Renal cortical epithelial cell (primary cell): ENCODE measurements at places on chromosomes 11 and 22.

- DNase-seq, result peak; percentile 87
Measured at GRCh38 chr11:13169709-13170108, 107.9 kb upstream of the BMAL1 start.

- DNase-seq, result no peak
Measured at GRCh38 chr11:27018902-27019529, 21.6 kb upstream of the BBOX1 start.

DNA sequence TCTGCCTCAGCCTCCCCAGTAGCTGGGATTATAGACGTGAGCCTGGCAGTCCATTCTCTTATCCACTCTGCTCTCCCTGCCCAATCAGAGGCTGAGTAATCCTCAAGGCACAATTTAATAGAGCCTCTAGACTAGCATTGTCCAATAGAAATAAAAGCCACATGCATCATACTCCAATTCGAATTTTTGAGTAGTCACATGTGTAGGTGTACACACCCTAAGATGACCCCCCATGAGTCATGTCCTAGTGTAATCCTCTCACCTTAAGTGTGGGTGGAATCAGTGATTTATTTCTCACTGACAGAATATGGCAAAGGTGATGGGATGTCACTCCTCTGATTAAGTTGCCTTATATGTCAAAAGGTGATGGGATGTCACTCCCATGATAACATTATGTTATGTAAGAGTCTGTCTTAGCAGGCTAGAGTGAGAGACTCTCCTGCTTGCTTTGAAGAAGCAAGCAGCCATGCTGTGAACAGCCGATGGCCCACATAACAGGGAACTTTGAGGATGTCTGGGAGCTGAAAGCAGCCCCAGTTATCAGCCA lies 61.3 kb downstream of the MN1 start:
- no peak for DNase-seq

DNA sequence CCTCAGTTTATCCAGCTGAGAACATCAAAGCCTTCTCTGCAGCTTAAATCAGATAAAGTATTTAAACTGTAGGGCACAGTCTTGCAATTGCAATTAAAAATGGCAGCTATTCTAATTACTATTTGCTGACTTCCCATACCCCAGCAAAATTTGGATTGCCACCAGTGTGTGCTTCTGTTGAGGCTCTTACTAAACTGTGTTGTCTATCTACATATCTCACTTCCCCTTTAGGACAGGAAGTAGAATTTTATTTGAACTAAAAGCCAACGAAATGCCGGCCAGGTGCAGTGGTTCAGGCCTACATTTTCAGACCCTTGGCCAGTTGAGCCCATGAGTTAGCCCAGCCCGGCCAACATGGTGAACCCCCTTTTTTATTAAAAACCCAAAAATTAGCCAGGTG lies 7.1 kb downstream of the SAA4 start:
- DNase-seq, result no peak

DNA sequence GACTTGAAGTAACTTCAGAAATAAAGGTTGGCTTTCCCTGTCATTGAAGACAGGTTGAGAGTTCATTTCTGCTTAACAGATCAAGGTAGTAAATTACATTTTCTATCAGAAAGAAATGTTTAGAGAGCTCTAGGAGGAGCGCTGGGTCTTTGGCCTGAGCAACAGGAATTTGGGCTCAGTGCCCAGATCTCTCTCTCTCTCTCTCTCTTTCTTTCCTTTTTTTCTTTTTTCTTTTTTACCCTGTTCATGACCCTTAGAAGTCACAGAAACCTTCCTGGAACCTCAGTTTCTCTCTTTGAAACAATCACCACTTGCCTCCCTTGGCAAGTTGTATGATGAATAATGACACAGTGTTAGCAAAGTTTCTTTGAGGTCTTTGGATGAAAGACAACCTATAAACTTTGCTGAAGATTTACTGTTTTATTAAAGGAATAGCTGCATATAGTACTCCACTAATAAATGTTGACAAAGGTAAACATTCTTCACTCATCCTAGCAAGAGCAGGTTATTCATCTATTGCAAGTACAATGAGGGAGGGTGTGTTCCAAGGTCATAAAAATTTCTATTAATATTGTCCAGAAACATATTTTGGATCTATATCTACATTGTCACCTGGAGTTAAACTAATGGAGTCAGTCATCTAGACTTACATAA lies 35.5 kb upstream of the RASSF10 start:
- peak; percentile 35 for DNase-seq

- no peak for DNase-seq
Measured at GRCh38 chr11:111795334-111795985, 29.3 kb upstream of the PPP2R1B start.

GRCh38 chr11:7514099-7514591 lies 346 bp downstream of the PPFIBP2 start:
- no peak for DNase-seq

- no peak for DNase-seq
Measured at GRCh38 chr11:36116161-36116560, 172.3 kb downstream of the LDLRAD3 start.

DNA sequence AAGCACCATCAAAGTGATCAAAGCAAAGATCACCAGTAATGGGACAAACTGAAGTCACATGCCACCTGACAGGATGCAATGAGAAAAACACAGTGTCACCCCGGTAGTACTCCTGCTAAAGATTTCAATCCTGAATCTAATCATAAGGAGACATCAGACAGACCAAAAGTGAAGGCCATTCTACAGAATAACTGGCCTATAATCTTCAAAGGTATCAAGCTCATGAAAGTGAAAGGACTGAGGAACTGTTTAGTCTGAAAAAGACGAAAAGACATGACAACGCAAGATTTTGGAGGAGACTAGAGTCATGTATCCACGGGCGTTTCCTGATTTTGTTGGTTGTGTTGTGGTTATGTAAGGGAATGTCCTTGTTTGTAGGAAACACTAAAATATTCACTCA lies 42.4 kb upstream of the TSKU start:
- DNase-seq, result no peak

DNA sequence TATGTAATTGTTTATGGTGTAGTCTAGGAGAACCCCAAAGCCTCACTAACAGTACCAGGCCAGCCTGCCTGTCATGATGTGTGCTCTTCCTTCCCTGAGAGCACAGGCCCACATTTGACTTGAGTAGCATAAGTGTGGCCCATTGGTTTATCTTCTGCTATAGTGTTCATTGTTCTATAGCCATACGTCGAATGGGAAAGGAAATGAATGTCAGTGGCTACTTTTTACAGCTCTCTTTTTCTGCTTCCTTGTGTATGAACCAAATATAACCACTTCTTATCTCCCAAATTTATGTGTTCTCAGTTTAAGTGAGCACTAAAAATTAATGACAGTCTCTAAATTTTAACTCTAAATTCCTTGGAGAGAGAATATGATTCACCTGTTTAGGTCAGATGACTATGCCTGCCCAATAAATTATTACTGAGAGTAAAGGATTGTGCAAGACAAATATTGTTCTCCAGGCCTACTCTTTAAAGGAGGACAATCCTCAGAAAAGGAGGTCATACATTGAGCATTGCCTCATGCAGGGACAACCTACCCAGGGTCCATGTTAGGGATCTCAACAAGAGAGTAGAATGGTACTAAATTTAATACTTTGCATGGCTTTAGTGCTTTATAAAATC lies 222.9 kb upstream of the ARHGAP20 start:
- peak; percentile 66 for DNase-seq

DNA sequence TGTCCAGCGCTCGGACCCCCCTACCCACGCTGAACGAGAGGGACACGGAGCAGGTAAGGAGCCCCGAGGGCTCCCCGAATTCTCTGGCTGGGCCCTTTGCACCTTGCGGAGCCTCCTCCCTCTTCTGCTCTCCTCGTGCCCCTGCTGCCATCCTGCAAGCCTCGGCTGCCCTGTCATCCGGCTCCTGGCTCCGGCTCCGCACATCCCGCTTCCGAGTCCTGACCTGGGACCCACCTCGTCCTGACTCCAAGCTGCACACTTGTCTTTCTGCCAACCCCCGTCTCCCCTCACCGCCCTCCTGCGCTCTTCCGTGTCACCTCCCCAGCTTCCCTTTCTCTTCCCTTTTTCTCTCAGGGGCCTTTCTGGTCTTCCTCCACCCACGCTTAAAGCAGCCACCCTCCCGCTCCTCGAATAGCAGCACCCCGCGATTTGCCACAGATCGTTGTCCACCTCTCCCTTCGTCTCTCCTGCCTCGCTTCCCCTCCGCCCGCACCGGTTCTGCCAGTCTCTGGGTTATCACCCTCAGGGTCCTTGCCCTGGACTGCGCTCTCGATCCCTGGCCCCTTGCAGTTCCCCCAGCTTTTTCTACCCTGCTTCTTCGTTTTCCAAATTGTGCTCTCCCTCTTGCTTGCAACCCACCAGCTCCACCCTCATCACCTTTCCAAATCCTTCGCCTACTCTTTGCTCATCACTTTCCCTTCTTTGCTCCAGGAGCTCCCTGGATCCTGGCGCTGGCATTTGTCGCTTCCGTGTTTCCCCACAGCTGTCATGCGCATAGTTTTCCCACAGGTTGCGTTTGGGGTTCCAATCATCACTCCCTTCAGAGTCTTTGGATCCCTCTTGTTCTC lies 822 bp downstream of the MARK2 start:
- DNase-seq, result no peak

DNA sequence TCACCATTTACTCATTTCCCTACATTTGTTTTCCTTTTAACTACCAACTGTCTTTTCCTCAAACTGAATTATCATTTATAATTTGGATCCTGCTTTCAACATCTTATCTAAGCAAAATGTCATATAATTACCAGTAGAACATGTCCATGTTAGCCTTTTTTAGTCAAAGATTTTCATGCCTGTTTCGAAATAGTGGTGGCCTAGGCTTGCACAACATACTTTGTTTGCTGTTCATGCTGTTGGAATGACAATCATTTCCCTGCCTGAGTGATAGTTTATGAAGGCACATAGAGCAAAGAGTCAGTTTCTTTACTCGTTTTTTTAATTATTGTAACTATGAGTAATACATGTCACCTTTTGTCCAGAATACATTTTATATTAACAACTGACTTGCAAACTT lies 144.3 kb upstream of the ANO3 start:
- peak; percentile 96 for DNase-seq

DNA sequence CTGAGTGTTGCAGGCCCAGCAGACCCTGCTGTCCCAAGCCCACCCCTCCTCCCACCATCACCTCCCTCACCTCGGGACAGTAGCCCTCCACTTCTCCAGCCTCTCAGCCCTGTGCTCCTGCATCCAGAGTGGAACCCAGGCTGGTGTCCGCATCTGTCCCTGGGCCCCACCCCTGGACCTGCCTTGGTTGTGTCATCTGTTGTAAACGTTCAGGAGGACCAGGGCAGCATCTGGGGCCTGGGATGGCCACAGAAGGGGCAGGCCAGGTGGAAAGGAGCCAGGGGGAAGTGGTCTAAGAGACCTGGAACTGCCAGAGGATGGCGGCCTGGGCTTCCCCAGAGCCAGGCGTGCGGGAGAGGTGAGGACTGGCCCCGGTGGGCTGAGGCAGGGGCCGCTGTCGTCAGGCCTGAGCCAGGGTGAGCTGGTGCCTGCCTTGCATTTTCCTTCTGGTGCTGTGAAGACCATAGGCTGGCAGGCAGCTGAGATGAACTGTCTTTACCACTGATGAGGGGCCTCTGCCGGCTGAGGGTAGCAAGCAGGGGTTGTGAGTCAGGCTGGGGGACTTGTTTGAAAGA lies 26.1 kb upstream of the MGAT3 start:
- DNase-seq, result no peak

- DNase-seq, result no peak
Measured at GRCh38 chr11:38130976-38131375, 1532.9 kb upstream of the RAG2 start.

GRCh38 chr11:14641801-14642200 lies 1.8 kb upstream of the PDE3B start:
- no peak for DNase-seq

- peak; percentile 90 for DNase-seq
Measured at GRCh38 chr11:77019976-77020595, 14.1 kb upstream of the B3GNT6 start.

GRCh38 chr11:82750643-82751139 lies 17.0 kb upstream of the FAM181B start:
- DNase-seq, result peak; percentile 70

- no peak for DNase-seq
Measured at GRCh38 chr11:8338138-8338537, 74.5 kb upstream of the LMO1 start.

DNA sequence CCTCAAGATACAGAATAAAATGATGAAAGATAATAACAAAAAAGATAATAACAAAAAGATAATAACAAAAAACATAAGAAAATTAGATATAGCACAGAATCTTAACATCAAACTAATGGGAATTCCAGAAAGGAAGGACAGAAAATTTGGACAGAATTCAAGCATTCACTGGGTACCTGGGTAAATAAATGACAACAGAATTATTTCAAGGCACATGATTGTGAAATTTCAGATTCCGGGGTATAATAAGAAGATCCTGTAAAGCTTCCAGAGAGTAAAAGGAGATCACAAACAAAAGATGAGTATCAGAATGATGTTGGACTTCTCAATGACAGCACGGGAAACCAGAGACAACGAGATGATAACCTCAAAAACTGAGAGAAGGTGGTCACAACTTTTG lies 42.1 kb upstream of the OR9Q1 start:
- peak; percentile 61 for DNase-seq

- no peak for DNase-seq
Measured at GRCh38 chr22:19766511-19767426, 6.2 kb downstream of the TBX1 start.

DNA sequence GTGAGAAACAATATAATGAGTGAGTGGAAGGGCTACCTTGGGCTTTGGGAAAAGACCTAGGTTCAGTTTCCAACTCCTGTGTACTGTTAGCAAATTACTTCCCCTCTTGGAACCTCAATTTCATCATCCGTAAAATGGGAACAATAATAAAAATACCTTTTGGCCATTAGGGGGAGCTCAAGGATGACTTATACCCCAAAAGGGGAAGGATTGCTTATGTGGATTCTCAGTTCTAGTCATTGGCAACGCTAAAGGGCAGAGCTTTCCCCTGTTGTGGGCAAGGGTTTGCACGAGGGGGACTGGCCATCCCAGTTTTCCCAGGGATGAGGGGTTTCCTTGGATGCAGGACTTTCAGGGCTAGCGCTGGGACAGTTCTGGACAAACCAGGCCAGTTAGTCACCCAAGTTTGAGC lies 3.1 kb upstream of the COMMD9 start:
- peak; percentile 36 for DNase-seq

DNA sequence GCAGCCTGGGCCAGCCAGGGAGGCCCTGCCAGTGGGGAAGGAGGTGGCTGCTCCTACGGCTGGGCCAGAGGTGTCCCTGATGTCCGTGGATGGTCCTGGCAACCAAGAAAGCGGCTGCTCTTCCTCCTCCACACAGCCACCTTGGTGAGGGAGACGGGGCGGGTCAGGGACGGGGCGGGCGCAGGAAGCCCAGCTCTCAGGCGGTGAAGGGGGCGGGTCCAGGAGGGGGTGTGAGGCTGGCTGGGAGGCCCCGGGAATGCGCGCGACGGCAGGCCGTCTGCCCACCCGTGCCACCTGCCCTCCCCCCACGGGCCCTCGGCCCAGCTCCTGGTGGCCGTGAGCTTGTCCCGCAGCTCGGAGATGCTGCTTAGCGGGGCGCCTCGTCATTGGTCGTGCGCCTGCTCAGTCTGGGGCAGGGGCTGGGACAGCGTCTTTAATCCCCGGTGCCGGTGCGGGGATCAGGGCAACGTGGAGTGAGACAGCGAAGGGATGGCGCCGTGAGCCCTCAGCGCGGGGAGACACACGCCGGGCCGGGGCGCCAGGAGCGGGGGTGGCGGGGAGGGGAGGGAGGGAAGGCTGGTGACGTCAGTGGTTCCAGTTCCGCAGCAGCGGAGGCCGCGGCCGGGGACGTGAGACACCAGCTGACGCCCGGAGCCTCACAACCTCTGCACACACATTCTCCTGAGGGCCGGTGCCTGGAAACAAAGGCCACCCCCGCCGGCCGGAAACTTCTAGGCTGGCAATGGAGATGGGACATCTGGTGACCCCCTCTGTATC lies 6.7 kb upstream of the BRSK2 start:
- peak; percentile 5 for DNase-seq
